ENCODE measurements at places on chromosomes 16 and 17.

DNA sequence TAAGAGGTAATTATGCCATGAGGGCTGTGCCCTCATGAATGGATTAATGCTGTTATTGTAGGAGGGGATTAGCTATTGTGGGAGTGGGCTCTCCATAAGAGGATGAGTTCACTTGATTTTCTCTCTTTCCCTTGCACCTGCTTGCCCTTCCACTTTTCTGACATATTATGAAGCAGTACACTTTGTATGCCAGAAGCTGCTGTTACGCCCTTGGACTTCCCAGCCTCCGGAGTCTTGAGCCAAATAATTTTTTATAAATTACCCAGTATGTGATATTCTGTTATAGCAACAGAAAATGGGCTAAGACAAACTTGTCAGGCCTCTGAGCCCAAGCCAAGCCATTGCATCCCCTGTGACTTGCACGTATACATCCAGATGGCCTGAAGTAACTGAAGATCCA is 38.4 kb downstream of the PSMD12 start:
- DNase-seq = no peak

DNA sequence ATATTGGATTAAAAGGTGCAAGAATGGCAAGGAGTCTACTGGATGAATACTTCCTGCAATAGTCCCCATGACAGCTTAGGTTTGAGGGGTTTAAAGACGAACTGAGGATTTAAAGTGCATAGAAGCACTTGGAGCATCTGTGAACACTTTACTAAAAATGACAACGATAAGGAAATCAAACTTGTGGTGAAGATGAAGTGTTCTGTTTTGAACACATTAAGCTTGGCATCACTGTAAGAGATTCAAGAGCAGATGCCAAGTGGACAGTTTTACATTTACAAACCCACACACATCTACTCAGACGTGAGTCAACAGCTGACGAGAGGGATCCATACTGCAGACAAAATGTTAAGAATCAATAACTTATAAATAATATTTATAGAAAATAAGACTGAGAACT is 918.7 kb downstream of the CDH11 start:
- DNase-seq = no peak

DNA sequence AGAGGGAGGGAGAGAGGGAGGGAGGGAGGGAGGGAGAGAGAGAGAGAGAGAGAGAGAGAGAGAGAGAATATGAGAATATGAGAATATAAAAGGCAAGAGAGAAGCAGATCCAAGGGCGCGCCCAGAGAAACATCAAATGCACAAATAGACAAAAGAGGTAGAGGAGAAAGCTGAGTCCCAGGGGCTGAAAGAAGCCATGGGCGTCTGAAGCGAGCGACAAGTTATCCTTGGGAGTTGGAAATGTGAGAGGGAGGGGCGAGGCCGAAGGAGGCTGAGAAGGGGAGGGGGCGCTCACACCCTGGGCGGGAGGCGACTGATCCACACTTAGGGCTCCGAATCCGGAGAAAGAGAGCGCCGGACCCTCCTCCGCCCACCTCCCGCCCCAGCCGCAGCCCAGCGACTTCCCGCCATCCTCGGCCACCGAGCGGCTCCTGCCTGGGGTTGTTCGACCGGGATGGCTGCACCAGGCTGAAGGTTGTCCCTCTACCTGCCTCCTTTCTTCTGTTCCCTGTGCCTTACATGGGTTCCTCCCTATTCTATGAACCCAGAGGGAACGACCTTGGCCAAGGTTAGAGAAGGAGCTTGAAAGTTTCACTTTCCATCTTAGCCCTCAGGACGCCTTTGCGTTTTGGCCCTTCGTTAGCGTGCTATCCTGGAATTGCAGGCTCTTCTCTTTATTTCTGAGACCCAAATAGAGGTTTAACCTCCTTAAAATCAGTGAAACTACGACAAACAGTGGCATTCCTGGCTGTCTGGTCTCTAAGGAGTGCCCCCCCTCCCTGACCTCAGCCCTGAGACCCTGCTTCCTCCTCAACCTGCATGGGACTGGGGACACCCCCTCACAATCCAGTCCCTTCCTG is 21.2 kb upstream of the HOXB9 start:
- no peak for DNase-seq

DNA sequence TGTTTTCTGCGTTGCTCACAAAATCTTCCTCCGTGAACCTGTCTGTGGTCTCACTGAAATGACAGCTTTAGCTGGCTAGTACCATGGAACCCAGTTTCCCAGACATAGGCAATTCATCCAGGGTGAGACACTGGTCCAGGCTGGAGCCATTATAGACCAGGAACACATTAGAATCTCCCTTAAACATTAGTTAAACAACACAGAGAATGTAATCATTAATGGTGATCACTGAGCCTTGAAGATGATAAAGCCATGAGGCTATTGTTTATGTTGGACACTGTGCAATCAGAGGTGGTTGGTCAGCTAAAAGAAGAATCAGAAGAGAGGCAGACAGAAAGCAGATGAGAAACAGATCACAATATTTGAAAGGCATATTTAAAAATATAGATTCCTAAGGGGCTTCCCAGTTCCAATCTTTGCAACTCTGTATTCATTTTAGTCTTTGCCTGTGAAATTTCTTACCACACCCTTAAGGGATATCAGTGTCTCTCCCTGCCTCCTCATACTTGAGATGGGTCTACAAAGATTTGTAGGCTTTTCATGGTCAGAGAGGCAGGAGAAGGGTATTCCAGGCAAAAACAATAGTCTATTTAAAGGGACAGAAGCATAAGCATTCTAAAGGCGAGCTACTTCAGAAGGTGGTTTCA is 317.9 kb downstream of the MAP2K6 start:
- no peak for DNase-seq

GRCh38 chr17:39763051-39763820 is 25.5 kb downstream of the GRB7 start:
- DNase-seq = no peak

GRCh38 chr16:80288616-80289015 is 252.2 kb upstream of the DYNLRB2 start:
- no peak for DNase-seq

- no peak for DNase-seq
These were observed 2.2 kb downstream of the C17orf67 start for GRCh38 chr17:56831369-56832095.

- peak; percentile 28 for DNase-seq
These were observed 573 bp downstream of the CTDNEP1 start for GRCh38 chr17:7250695-7251627.

DNA sequence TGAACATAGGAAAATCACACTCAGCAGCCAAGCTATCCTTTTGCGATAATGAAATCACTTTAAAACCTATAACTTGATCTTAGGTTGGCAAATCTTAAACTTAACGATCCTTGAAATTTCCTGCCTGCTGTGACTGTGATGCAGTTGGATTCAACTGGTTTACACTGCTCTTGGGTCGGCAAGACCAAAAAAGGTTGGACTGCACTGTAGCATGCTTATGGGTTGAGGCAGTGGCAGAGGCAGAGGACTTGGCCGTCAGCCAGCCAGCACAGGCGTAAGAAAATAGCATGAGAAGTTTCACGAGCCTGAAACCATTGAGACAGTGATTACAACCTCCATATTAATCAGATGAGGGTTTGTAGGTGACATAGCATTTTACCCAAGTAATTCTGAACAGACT is 21.4 kb downstream of the WSB1 start:
- DNase-seq = no peak

GRCh38 chr17:63483038-63483437 is 6.2 kb downstream of the ACE start:
- no peak for DNase-seq

GRCh38 chr17:76672270-76672851 is 28.8 kb upstream of the ST6GALNAC1 start:
- DNase-seq = no peak

- DNase-seq = no peak
These were observed 17.4 kb upstream of the ICAM2 start for GRCh38 chr17:64037802-64038201.

DNA sequence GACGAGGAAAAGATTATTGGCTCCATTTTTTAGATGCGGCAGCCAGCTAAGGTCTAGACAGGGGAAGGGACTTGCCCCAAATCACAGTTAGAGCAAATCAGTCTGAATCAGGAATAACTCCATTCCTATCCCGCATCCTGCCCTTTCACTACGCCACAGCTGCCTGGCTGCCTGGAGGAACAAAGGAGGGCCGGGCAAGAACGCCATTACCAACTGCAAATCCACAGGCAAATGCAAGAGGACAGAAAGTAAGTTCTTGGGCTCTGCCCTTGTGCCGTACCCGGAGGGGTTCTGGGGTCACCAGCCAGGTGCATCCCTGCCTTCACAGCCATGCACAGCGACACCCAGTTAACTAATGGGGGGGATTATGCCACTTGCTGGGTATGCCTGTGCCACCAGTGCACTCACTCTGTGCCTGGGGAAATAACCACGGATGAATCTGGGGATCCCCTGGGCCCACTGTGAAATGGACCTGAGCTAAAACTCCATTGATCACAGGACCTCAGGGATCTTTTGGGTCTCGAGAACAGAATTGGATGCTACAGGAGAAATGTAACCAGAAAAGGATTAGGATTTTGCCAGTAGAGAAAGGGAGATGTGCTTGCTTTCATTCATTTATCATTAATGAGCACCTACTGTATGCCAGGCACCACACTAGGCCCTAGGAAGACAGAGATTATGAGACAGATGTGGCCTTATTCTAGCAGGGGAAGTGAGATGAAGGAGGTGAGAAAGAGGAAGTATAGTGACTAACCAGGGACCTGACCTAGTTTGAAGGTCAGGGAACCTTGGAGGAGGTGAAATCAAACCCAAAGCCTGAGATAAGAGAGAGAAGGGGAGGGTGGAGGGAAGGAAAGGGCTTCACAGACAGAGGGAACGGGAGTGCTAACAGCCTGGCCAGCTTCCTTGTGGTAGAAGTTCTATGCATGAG is 17.7 kb downstream of the BCL7C start:
- DNase-seq = no peak

- DNase-seq = no peak
These were observed 22.1 kb downstream of the EFTUD2 start for GRCh38 chr17:44877121-44877520.

GRCh38 chr17:80262291-80262690 is 1.6 kb downstream of the RNF213 start:
- no peak for DNase-seq

Measured in stimulated activated CD4-positive, alpha-beta T cell treated with anti-CD3 and anti-CD28 coated beads, Interleukin-1b, Interleukin-23, amount 100 ng/mL, for 4 hours (primary cell).